ENCODE measurements at places on chromosomes 2 and 18.

DNA sequence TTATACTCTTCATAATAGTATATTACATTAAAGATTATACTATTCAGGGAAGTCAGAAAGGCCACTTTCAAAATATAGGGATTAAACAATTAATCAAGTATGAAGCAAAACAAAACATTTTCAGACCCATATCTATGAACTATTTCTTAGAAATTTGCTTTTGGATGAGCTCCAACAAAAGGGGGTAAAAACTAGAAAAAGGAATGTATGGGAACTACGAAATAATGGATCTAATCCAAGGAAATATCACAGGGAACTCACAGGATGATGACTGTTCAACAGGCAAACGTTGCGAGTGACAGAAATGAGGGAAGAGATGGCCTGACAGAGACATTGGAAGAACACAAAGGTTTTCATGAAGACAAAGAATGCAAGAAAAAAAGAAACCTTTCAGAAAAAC is 27.9 kb downstream of the G6PC2 start:
- DNase-seq, result no peak

DNA sequence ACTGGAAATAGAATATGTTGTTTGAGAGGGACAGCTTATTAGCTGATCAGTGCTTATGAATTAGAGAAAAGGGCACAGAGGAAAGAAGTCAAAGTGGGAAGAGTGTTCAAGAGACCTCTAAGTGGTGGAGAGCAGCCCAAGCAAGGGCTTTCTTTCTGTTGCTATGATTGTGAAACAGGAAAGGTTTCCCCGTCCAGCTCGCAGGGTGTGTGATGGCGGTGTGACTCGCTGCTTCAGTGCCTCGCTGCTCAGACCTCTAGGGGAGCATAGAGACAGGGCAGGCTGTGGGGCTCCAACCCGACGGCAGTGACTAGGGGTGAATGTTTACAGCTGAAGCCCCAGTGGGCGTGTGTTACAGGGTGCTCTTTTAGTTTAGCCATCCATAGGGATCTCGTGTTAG is 166.5 kb upstream of the COPS8 start:
- no peak for DNase-seq

DNA sequence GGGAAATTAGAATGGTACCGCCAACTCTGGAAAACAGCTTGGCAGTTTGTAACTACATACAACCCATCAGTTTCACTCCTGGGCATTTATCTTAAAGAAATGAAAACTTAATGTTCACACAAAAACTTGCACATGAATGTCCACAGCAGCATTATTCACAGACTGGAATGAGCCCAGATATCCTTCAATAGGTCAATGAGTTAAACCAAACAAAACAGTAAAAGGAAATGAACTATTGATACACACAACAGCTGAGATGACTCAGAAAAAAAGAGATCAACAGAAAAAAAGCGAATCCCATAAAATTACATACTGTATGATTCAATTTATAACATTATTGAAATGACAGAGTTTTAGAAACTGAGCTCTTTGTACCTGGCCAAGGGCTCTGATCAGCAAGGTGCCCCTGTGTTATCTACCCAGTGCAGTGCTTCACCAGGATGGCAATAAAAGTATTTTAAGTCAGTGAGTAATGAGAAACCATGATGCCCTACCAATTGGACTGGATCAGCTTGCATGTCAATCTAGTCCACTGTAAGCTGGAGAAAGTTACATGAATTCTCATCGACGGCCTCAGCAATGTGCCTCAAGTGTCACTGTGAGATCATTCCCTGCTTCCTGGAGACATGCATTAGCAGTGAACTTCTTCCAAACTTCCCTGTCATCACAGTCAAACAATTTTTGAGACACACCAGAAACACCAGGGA is 21.9 kb downstream of the TMEM237 start:
- no peak for DNase-seq

GRCh38 chr2:224187220-224187619 is 148.1 kb upstream of the SERPINE2 start:
- no peak for DNase-seq

- no peak for DNase-seq
Measured at GRCh38 chr2:72011791-72012190, 135.9 kb downstream of the CYP26B1 start.

DNA sequence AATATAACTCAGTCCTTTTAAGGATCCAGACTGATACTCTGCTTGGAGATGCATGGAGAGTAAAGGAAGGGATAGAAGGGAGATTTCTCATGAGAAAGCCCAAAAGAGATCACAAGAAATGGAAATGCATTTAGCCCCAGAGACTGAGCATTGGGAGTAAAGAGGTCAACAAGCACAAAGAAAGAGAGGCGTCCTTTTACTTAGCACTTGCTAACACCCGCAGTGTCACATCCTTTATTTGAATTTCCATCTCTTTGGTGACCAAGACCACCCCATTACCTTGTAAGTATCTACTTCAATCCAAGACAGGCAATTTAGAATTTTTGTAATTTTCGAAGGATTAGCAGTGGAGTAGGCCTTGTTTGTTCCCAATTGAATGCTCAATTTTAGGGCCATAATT is 111.8 kb upstream of the DCC start:
- no peak for DNase-seq

DNA sequence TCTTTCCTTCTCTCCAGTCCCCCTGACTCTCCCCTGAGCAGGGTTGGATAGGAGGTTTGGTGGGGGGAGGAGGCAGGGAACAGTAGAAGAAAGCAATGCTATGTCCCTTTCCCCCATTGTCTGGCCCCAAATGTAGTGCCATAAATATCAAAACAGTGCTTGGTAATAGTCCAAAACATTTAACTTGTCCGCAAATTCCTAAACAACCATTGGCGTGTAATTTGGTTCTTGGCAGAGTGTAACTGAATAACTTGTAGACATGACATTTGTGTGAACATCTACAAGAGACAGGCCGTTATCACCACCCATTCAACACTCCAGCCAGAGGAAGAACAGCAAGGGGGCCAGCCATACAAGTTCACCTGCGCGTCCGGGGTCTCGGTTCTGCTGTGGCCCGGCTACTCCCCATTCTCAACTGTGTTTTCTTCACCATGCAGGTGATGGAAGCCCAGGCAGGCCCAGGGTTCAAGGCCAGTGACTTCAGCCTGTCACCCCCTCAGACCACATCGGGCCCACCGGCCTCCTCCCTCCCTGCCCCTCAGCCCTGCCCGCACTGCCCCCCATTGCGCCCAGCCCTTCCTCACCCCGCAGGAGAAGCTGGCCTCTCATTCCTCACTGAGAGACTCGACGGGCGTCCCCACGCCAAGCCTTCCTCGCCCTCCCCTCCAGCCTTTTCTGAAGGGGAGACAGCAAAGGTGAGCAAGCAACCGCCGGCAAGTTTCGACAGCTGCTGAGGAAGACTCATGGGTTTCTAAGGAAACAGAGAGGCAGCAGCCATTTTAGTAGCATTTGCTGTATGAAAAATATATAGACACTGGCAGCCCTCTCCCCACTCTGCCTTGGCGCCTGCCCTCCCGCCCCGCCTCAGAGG is 699 bp upstream of the RAPGEF4 start:
- DNase-seq, result no peak

GRCh38 chr2:86807468-86808275 is 17.0 kb upstream of the CD8A start:
- no peak for DNase-seq

DNA sequence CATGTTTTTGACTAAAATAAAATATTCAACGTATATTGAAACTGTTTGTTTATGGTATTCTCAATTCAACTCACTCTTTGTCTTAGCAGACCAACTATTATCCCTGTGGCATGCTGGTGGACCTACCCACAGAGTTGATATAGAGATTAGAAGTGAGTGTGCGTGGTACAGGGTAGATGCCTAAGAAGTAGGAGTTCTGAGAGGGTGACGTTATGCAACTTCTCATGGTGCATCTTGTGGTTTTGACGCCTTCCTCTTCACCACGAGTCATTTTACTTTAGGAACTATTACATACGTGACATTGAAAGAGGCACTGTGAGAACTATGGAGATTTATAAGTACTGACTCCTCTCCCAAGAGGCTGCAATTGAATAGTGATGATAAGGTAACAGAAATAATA is 26.6 kb upstream of the NAPG start:
- no peak for DNase-seq

- DNase-seq, result no peak
Measured at GRCh38 chr2:161246281-161246680, 61.9 kb upstream of the PSMD14 start.

DNA sequence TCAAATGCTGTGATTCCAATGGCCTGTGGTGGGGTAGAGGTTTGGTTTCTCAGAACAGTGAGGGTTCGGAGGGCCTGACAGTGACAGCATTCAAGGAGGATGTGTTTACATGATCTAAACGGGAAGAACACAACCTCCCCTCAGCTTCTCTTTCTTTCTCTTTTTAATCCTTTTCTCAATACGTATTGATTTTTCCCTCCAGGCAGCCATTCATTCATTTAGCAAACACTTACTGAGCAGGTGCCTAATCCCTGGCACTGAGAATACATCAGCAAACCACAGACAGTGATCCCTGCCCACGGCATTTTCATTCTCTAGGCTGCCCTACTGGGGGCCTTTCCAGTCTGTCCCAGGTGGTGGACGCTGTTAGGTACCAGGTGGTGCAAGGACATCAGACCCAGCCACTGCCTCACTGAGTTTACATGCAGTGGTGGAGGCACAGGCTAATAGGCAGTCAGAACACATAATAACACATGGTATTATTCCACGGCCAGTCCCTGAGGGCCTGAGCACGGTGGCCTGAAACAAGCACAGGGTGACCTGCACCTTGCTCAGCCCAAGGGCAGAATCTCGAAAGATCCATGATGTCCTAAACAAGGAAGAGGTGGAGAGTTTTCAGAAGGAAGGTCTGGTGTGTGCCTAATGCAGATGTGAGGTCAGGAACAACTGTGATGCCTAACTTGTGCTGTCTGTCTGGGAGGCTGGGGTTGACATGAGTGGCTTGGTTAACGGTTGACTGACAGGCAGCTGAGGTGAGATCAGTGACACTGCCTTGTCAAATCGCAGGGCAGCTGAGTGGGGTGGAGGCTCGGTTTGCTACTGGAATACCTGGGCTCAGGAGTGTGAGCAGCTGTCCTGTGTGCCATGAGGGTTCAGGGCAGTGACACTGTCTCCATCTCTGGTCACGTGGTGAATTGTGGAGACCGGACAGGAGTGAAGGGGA is 785.5 kb upstream of the HS6ST1 start:
- no peak for DNase-seq

- no peak for DNase-seq
Measured at GRCh38 chr2:75570948-75571729, 10.4 kb upstream of the EVA1A start.

GRCh38 chr2:214560618-214561190 is 149.8 kb downstream of the VWC2L start:
- DNase-seq, result no peak

GRCh38 chr2:182077448-182078142 is 91.9 kb downstream of the PPP1R1C start:
- DNase-seq, result no peak

DNA sequence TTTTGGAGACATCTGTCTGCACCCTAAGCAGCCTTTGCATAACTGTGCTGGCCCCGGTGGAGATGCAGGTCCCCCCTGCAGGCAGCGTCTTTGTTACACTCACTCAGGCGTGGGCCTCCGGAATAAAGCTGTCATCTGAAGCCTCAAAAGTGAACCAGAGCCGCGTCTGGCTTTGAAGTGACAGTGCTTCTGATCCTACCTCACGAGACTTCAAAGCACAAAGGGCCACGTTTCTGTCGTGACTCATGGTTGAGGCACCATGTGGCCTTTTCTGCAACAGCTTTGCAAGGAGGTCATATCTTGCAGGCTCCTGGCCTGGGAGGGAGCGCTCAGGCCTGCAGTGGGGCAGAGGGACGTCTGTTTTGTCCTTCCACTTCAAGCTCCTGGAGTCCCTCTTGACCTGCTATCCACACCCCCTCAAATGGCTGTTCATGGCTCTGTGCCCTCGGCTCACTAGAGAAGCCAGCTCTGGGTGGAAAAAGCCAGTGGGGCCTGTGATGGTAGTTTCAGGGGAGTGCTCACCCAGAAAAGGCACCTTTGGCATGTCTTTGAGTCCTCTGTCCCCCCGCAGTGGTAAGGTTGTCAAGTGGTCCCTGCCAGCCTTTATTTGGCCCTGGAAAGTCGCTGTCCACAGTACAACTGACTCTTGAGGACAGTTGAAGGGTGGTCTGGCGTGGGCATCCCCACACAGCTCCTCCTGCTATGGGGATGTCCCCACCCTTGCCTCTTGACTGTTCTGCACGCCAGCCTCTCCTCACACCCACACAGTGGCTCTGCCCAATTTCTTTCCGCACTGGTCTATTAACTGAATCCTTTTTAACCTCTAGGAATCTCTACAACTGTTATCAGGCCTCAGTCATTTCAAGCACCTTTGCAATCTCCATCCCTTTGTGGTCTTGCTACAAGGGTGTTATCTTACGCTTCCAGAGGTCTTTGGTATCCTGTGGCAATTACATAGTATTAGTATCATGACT is 19.3 kb downstream of the GPR55 start:
- DNase-seq, result no peak

DNA sequence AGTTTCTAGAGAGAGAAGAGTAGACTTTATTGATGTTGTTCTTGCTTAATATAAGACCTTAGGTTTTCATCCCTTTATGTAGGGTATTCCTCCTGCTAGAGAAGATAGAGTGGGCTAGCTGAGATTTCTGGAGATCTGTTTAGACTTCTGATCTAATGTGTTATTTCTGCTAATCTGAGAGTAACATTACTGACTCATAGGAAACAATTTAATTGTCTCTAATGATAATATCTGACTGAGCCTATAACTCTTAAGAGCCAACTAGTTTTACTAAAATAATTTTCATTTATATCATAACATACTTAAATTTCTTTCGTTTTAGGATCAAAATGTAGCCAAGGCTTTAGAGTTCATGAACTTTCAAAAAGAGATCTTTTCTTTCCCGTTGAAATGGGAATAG is 618.7 kb upstream of the ZEB2 start:
- DNase-seq, result no peak

DNA sequence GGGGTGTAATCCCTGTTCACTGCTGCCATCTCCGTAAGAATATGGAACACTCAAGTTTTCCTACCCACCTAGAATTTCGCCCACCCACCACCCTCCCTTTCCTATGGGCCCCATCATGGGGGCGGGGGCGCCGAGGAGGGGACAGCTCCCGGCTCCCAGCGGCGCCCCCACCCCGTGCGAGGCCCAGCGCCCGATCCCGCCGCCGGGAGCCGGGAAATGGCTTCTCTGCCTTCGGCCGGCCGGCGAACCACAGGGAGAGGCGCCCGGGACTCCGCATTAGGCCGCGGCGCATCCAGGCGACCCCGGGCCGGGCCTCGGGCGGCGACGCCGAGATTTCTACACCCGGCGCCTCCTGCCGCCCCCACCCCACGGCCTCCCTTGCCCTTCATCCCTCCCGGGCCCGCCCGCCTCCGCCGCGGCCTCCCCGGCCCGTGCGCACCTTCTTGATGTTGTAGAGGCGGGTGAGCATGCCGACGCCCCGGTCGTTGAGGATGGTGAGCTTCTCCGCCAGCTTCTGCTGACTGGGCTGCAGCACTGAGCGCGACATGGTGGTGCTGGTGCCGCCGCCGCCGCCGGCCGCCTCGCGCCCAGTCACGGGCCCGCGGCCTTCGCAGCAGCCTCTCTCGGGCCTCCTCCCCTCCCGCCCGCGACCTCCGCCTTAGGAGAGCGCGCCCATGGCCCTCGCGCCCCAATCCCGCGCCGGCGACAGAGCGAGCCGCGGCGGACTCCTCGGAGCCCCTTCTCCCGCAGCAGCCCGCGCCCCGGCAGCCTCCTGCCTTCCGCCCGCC is 510 bp downstream of the NCKAP1 start:
- peak; percentile 52 for DNase-seq

- DNase-seq, result no peak
Measured at GRCh38 chr2:62231541-62231940, 35.6 kb downstream of the B3GNT2 start.

- no peak for DNase-seq
Measured at GRCh38 chr2:88658881-88659537, 31.7 kb upstream of the EIF2AK3 start.
